ENCODE measurements at places on chromosomes 3 and 15. TPM values are rescaled to one million over a fixed set of nuclear protein-coding genes. Genes with fewer than 3 reads are reported as not detected.

GRCh38 chr3:27657871-27658270, 64.3 kb downstream of the EOMES start:
- no peak for DNase-seq

DNA sequence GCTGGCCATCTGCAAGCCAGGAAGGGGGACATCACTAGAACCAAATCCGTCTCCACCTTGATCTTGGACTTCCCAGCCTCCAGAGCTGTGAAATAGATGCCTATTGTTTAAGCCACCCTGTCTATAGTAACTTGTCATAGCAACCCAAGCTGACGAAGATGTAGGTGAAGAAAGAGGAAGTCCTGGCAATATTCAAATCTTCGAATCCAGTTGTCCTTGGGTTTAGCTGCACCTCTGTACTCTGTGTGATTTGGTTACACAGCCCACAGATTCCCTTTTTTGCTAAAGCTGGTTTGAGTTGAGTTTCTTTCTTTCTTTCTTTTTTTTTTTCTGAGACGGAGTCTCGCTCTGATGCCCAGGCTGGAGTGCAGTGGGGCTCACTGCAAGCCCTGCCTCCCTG, 68.0 kb upstream of the XCR1 start:
- DNase-seq = no peak

CGNL1 gene
- 0.49 TPM for total RNA-seq

PLSCR2 gene
- not detected for total RNA-seq

DNA sequence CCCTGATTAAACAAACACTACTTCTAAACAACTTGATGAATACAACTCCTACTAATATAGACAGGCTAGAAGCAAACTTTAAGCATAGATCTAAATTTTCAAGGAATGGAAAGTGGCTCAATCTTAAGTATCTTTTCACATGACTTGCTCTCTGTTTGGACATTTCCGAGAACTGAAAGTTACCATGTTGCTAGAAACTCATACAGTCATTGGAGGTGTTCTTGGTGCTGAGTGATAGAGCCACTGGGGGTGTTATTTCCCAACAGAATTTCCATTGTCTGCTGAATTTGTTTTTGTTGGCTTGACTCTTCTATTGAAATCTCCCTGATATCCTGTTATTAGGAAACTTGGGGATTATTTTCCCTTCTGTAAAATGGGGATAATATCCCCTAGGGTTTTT, 264.5 kb upstream of the RASGRP1 start:
- no peak for DNase-seq

DNA sequence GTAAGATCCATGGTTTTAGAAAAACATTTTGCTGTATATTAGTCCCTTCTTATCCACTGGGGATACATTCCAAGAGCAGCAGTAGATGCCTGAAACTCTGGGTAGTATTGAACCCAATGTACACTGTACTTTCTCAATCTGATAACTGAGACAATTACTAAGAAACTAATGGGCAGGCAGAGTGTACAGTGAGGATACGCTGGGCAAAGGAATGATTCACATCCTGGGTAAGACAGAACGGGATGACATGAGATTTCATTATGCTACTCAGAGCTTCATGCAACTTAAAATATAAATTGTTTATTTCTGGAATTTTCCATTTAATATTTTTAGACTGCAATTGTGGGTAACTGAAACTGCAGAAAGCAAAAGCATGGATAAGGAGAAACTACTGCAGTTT, 46.2 kb upstream of the TEX55 start:
- no peak for DNase-seq

PPM1L gene
- total RNA-seq = 0.06 TPM

SLC24A5 gene
- not detected for total RNA-seq

DNA sequence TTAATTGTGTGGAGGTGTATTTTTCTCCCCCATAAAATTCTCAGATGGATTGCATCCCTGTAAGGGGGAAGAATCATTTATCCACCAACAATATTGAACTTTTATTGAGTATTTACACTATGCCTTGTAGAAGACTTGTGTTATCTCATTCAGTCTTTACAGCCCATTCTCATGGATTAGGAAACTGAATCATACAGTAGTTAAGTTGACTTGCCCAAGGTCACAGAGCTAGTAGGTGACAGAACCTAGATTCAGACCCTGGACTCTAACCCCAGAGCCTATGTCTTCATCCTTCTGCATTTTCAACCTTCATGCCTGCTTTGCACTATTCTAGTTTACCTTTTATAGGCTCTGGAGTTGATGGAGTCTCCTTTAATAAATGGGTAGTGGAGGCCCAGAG, 226.8 kb downstream of the LPP start:
- no peak for DNase-seq

RHCG gene
- total RNA-seq = not detected

GRCh38 chr3:123143669-123144411, 57.9 kb upstream of the SEC22A start:
- peak; percentile 17 for DNase-seq

TRAK1 gene
- total RNA-seq = 24.0 TPM

- no peak for DNase-seq
These were observed 358.3 kb upstream of the TPM1 start for GRCh38 chr15:62684123-62684808.

GRCh38 chr3:141269961-141270360, 38.3 kb downstream of the PXYLP1 start:
- DNase-seq = no peak

TP53BP1 gene
- total RNA-seq = 31.6 TPM

- DNase-seq = no peak
These were observed 240.1 kb downstream of the XXYLT1 start for GRCh38 chr3:195030791-195031321.

DNA sequence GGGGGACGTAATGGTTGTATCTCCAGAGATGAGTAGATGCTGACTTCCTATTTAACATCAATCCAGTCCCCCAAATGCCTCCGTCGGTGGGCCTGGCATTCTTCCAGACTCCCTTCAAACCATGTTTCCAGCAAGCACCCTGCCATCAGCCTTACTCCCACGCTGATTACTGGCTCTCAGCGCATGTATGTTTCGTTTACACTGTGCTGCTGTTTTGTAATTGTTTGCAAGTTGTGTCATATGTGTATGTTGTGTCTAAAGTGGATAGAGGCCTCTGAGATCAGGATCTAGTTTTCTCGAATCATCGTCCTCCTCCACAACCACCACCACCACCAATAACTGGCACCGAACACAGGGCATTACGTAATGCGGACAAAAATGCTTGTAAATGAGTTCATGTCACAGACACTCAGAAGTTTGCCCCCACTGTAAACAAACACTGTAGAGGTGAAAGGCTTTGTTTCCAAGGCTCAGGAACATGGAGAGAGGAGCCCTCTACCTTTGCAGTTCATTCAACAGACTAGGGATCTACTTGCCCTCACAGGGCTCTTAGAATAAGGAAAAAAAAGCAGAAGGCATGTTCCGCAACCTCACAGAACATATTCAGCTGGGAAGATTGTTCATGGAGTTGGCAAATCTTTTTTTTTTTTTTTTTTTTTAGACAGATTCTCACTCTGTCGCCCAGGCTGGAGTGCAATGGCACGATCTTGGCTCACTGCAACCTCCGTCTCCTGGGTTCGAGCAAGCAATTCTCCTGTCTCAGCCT, 46.1 kb upstream of the SEMA4B start:
- peak; percentile 32 for DNase-seq

DNA sequence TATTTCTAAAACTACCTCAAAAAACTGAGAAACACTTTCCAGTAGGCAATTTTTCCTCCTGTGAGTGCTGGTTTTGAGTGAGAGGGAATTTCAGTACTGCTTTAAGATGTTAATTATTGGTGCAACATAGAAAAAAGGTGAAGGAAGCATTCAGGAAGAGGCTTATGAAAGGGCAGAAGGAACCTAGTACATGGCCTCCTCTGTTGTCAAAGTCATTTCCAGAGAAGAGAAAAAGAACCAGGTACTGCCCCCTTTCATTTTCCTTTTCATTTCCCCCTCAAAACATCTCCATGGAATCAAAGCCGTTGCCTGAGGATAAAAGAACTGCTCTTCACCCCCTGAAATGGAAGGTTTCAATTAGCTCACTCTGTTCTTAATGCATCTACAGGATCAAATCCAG, 19.8 kb downstream of the RARRES1 start:
- no peak for DNase-seq

GRCh38 chr15:64210371-64210770, 47.5 kb upstream of the PPIB start:
- no peak for DNase-seq

- DNase-seq = no peak
These were observed 1206.5 kb upstream of the EPHA6 start for GRCh38 chr3:95607926-95608325.

GRCh38 chr3:140344601-140345205, 333.2 kb upstream of the TRIM42 start:
- DNase-seq = no peak

PLA2G4E gene
- total RNA-seq = not detected

DNA sequence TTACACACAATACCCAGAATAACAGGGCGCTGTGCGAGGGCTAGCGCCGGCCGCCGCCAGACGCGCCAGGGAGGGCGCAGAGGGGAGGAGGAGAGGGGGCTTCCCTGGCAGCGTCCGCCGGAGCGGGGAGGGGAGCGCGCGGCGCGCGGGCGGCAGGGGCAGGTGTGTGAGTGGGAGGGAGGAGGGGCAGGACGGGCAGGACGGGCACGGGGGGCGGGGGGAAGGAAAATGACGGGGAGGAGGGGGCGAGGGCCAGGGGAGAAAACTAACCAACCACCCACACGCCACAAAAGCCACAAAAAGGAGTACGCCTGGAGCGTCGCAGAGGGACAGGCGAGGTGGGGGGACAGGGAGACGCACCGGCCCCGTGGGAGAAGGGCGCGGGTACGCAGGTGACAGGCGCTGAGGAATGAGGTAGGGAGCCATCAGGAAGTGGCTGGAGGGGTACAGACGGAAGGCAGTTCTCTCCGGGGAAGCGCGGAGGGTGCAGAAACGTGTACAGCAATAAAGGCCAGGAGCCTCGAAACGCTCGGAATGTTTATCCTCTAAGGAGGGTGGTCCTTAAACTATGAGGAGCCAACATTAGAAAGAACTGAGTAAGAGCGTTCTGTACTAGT, 610 bp upstream of the SATB1 start:
- DNase-seq = no peak

DNA sequence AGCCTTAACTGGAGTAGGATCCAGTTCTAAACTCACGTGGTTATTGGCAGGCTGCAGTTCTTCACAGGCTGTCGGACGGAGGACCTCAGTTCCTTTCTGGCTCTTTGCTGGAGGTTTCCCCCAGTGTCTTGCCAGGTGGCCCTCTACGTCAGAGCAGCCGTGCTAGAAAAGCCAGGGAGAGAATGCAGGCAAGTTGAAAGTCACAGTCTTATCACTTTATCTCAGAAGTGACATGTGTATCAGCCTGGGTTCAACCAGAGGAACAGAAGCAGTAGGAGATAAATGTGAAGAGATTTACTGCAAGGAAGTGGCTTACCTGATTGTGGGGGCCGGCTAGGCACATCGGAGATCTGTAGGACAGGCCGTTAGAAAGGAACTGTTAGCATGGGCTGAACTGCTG, 125.3 kb upstream of the BNIP2 start:
- no peak for DNase-seq

HCN4 gene
- 0.14 TPM for total RNA-seq

GRCh38 chr15:74441248-74441941, 7.6 kb upstream of the SEMA7A start:
- no peak for DNase-seq

DNA sequence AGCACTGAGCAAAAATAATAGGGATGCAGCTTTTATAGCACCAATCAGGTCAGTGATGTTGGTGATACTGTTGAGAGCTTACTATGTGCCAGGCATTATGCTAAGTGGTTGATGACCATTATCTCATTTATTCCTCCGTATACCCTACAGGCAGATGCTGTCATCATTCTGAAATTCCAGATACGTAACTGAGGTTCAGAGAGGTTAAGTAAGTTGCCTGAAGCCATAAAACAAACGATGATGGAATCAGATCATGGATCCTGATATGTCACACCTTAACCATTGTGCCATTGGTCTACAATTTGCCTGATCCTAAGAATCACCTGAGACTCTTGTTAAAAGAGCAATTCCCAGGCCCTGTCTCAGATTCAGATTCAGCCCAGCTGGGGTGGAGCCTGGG, 49.5 kb downstream of the ST6GAL1 start:
- DNase-seq = no peak

GRCh38 chr3:88336894-88337293, 187.1 kb downstream of the C3orf38 start:
- DNase-seq = no peak

GRCh38 chr3:43691120-43691995, 620 bp downstream of the ABHD5 start:
- DNase-seq = no peak

PRR20G gene
- not detected for total RNA-seq

DNA sequence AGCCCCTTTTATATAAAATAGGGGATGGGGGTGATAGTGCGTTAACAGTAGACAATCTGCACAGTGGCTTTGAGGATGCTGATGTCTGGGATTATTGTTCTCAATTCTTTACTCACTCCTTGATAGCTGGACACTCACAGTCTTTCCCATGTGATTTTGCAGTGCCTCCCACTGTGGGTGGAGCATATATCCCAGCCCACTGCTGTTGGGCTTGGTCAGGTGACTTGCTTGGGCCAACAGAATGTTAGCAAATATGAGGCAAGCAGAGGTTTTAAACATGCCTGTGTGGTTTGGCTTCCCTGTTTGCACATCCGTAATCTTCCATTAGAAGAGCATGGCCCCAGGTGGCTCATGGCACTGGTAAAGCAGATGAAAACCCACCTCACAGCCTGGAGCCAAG, 46.5 kb downstream of the CPA3 start:
- no peak for DNase-seq

- no peak for DNase-seq
These were observed 570 bp downstream of the APH1B start for GRCh38 chr15:63277893-63278456.

DNA sequence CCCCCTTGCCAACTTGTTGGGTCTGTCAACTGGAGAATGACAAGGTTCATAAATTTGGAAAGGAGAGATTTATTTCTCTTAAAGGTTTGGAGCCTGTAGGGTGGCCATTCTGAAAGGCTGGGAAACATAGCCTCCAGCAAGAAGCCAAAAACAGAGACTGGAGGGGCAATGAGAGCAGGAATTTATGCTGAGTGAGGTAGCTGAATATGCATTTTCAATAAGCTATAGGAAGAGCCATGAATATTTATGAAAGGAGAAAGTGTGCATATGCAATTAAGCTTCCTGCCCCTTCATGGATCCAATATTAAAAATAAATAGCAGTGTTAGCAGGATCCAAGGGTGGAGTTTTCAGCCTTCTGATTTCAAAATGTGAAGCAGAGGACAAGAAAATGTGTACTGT, 306.1 kb upstream of the LRRC3B start:
- DNase-seq = no peak

- DNase-seq = no peak
These were observed 464.8 kb downstream of the EPHA3 start for GRCh38 chr3:89572261-89572660.

Data from Caki2 (cell line).